Thymus (tissue), 14 donors: ENCODE measurements at places on chromosomes 2 and 18.

DNA sequence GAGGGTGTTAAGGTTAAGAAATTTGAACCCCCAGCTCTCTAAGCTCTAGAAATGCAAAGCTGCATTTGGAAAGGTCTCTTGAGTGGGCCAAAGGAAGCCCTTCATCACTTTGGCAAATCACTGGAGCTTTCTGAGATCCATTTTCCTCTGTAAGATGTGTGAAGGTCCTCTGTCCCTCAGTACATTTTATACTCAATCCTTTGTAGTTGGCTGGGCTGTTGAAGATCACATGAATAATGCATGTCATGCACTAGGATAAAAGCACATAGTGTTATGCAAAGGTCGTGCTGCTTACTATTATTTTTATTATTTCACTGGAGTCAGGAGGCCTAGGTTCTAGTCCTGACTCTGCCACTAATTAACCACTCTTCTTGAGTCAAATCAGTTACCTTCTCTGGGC, 124.9 kb downstream of the FSHR start:
- no peak for DNase-seq

DNA sequence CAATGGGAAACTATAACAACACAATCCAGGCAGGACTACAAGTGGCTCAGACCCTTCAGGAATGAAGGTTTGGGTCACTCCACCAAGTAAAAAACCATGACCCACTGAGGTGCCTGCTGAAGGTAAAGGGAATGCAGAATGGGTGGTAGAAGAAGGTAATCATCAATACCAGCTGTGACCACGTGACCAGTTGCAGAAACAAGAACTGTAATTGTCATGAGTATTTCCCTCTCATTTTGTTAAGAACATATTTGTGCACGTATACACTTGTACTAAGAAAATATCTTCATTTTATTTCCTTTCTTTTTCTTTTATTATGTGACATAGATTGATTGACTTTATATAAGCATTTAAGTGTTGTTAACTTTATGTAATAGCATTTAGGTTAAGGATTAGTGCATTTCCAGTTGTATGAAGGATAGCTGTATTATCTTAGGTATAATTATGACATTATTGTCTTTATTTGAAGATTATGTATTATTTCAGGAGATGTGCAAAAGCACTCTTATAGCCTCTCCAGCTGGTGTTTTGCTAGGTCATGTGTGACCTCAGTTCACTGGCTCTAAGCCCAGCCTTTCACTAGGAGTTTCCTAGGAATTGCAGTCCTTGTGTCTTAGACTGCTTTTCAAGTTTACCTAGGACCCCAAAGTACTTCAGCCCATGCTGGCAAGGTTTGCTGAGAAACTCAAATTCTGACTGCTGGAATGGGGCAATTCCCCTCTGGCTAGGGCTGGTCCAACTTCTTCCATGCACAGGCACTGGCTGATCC, 125.7 kb upstream of the DPP10 start:
- no peak for DNase-seq

DNA sequence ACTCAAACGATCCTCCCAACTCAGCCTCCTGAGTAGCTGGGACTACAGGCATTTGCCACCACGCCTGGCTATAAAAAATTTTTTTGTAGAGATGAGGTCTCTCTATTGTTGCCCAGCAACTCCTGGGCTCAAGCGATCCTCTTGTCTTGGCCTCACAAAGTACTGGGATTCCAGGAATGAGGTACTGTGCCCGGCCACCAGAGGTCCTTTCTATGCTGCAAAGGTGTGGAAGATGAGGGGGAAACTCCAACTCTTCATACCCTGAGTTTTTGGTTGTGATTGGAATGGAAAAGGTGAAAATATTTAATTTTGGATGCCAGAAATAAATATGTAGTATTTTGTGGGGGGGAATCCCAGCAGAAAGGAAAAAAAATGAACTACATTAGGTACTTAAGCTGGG, 36.0 kb downstream of the MRPL33 start:
- DNase-seq: no peak

GRCh38 chr2:44869761-44870160, 71.7 kb upstream of the SIX3 start:
- DNase-seq: no peak
